B cell (primary cell): ENCODE measurements at places on chromosomes 4 and X. TPM values are rescaled to one million over a fixed set of nuclear protein-coding genes. Genes with fewer than 3 reads are reported as not detected.

DNA sequence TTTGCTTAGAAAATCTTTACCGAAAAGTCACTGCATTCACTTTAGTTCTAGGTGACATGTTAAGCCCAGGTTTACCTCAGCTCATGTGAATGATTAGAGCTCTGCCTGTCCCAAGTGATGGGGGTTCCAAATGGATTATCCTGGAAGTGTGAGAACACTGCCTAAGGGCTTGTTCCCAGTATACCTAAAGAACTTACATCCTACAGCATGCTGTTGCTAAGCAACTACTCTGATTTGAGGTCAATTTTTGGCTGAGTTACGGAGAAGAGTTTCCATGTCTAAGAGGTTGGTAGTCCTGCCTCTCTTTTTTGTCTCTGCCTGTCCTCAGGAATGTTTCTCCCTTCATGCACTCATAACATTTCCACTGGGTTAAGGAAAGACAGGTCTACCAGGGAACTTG is 67.6 kb upstream of the UGT2B15 start:
- DNase-seq, result no peak
- H3K27me3 ChIP-seq, result no peaks in the 10 kb centered on the region
- no peak overlapping the region for H3K4me3 ChIP-seq
- H3K36me3 ChIP-seq, result no peaks in the 10 kb centered on the region

DNA sequence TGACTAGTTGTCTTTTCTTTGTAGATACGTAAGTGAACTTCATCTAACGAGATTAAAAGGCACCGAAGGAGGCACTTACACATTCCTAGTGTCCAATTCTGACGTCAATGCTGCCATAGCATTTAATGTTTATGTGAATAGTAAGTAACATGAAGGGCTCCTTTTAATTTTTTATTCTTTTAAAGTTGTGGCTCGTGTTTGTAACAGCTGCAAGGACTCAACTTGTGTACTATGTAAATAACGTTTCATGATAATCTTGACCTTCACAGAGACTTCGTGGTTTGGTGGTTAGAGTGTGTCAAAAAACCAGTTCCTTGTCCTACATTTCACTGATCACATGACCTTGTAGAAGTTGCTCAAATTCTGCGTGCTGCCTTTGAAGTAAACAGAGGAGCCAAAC is 51.6 kb downstream of the KIT start:
- no peak for DNase-seq
- no peaks in the 10 kb centered on the region for H3K27me3 ChIP-seq
- H3K4me1 ChIP-seq, result no peaks in the 10 kb centered on the region
- no peak overlapping the region for H3K27ac ChIP-seq

GRCh38 chr4:159252491-159252890 is 149.6 kb downstream of the RAPGEF2 start:
- no peak for DNase-seq
- no peaks in the 10 kb centered on the region for H3K27me3 ChIP-seq
- no peak overlapping the region for H3K4me3 ChIP-seq

DNA sequence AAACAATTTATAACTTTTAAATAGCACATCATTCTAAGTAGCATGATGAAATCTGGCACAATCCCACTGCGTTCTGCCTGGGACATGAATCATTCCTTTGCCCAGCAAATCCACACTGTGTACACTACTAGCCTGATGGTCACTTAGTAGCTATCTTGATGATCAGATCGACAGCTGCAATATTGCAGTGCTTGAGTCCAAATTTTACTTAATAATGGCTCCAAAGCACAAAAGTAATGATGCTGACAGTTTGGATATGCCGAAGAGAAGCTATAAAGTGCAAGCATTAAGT is 86.6 kb upstream of the NPNT start:
- no peak overlapping the region for H3K27ac ChIP-seq
- H3K4me3 ChIP-seq, result no peak overlapping the region
- H3K36me3 ChIP-seq, result no peaks in the 10 kb centered on the region
- no peaks in the 10 kb centered on the region for H3K4me1 ChIP-seq

DNA sequence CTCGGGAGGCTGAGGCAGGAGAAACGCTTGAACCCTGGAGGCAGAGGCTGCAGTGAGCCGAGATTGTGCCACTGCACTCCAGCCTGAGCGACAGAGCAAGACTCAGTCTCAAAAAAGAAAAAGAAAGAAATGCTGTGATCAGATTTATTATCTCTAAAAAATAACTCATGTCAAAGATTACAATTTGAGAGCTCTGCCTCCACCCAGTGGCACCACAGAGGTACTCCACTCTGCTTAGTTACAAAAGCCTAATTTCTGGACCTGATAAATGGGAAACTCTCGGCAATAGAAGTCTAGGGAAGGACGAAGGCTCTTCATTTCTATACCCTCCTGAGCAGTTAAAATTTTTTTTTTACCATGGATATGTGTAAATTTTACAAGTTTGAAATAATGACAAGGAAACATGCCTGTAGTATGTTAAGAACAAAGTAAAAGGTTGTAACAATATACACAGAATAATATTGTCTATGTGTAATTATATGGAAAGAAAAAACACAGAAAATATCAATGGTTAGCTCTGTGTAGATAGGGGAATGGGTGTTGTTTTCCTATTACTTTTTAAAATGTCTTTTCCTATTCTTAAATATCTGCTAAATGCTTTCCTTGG is 149.8 kb downstream of the STIM2 start:
- H3K4me1 ChIP-seq, result no peaks in the 10 kb centered on the region
- no peaks in the 10 kb centered on the region for H3K27me3 ChIP-seq
- H3K36me3 ChIP-seq, result no peaks in the 10 kb centered on the region
- peak; percentile 73 for DNase-seq
- no peak overlapping the region for H3K27ac ChIP-seq

- H3K27ac ChIP-seq, result no peak overlapping the region
- no peak for DNase-seq
- no peaks in the 10 kb centered on the region for H3K36me3 ChIP-seq
- H3K4me3 ChIP-seq, result no peak overlapping the region
- no peaks in the 10 kb centered on the region for H3K4me1 ChIP-seq
- H3K27me3 ChIP-seq, result no peaks in the 10 kb centered on the region
Measured at GRCh38 chr4:6401797-6402196, 70.6 kb downstream of the PPP2R2C start.

- no peak overlapping the region for H3K27ac ChIP-seq
- peaks cover 33% of the 10 kb centered on the region for H3K4me1 ChIP-seq
- peaks cover 74% of the 10 kb centered on the region for H3K27me3 ChIP-seq
- peak overlapping the region; percentile 47 for H3K4me3 ChIP-seq
- DNase-seq, result peak; percentile 24
Measured at GRCh38 chr4:173500841-173501591, 29.0 kb downstream of the HAND2 start.

DNA sequence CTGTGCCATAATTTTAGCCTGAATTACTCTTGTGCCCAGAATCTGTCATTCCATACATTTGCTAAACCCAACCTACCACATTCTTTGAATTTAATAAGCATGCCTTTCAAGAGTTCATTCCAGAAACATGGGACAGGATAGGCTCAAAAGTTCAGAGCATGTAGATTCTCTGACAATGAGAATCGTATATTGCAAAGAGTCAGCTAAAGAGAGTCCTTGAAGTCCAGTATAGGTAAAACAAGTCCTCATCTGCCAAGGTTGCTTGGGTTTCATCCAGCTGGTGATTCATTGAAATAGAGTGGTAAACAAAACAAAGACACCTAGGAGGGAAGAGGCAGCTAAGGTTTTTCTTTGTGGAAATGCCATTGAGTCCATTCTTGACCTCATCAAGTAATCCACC is 249.3 kb upstream of the DIPK2B start:
- DNase-seq, result no peak
- no peaks in the 10 kb centered on the region for H3K4me1 ChIP-seq
- H3K4me3 ChIP-seq, result no peak overlapping the region
- H3K27me3 ChIP-seq, result no peaks in the 10 kb centered on the region
- H3K27ac ChIP-seq, result no peak overlapping the region

DNA sequence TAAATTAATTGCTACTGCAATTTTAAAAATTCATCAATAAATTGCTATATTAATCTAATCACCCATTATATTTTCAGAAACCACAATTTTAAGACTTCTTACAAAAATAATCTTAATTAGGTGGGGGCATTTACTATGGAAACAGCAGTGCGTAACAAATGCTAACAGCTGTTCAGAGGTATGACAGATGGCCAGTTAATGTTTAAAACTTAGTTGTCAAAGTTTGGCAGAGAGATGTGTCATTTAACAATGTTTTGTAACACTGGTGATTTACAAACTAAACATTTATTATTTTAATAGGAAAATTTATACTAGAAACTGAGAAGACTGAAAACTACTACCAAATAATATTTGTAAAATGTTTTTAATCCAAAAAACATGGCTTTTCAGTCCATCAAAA is 85.2 kb upstream of the GPR34 start:
- no peak overlapping the region for H3K4me3 ChIP-seq
- H3K27ac ChIP-seq, result no peak overlapping the region
- no peak for DNase-seq
- peaks cover 15% of the 10 kb centered on the region for H3K4me1 ChIP-seq

- H3K4me3 ChIP-seq, result no peak overlapping the region
- no peaks in the 10 kb centered on the region for H3K36me3 ChIP-seq
- no peak for DNase-seq
- H3K27me3 ChIP-seq, result no peaks in the 10 kb centered on the region
Measured at GRCh38 chr4:140188975-140189374, 35.0 kb upstream of the MAML3 start.

- H3K27me3 ChIP-seq, result no peaks in the 10 kb centered on the region
- H3K27ac ChIP-seq, result no peak overlapping the region
- H3K4me1 ChIP-seq, result no peaks in the 10 kb centered on the region
- DNase-seq, result no peak
- H3K36me3 ChIP-seq, result no peaks in the 10 kb centered on the region
Measured at GRCh38 chr4:124757126-124757525, 44.6 kb upstream of the ANKRD50 start.

- no peaks in the 10 kb centered on the region for H3K36me3 ChIP-seq
- no peak for DNase-seq
- H3K4me1 ChIP-seq, result no peaks in the 10 kb centered on the region
Measured at GRCh38 chr4:47641755-47642154, 156.7 kb downstream of the ATP10D start.

DNA sequence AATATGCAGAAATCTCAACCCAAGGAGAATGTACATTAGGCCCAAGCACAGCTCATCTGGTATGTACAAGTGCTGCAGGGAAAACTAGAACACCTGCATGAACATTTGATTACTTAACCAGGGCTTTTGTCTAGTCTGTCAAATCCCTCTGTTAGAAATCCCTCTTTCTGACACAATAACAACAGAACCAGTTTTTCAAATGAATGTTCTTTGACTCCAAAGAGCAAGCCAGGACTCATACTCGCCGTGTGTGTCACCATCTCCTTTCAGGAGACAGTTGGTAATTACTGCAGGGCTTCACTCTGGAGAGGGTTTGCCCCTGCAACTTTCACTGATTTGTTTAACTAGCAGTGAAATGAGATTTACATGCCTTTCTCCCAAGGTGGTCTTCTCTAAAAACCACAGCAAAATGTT is 143.0 kb upstream of the FAM241A start:
- no peaks in the 10 kb centered on the region for H3K36me3 ChIP-seq
- H3K4me3 ChIP-seq, result no peak overlapping the region
- no peak overlapping the region for H3K27ac ChIP-seq
- DNase-seq, result no peak

DNA sequence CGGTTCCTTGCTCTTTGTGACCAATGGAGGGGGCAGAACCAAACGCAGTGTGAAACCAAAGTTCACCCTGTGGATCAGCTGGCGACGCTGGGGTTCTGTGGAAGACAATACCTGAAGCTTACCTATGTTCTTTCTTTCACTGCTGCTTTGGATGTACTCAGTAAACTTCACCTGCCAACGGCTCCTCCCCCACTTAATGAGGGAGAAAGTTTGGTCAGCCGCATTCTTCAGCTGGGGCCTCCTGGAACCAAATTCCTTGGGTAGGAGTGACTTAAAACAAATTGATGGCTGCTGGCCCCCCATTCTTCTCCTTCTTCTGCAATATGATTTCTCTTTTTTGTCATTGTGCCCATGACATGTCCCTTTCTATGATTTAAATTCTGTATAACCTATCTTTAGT is 282.4 kb downstream of the ANK2 start:
- no peak overlapping the region for H3K27ac ChIP-seq
- DNase-seq, result no peak

- H3K4me3 ChIP-seq, result no peak overlapping the region
- no peak overlapping the region for H3K27ac ChIP-seq
- DNase-seq, result no peak
- H3K27me3 ChIP-seq, result no peaks in the 10 kb centered on the region
Measured at GRCh38 chr4:3320361-3321023, 27.7 kb downstream of the RGS12 start.

DNA sequence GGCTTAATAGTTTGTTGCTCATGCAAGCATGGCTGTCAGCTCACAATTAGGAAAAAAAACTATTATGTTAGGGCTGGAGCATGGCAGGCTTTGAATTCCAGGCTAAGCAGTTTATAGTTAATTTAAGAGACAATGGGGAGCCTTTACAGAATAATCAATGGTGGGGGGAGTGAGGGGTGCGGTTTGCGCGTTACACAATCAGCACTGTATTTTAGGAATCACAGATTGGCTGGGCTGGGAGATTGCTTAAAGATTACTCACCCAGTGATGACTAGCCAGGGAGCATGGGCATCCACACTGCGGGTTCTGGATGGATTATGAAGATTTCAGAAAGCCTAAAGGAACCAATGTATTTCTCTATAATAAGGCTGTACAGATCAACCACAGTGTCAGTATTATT is 186.6 kb downstream of the SOX3 start:
- H3K4me1 ChIP-seq, result no peaks in the 10 kb centered on the region
- no peaks in the 10 kb centered on the region for H3K27me3 ChIP-seq
- DNase-seq, result no peak
- no peaks in the 10 kb centered on the region for H3K36me3 ChIP-seq

GRCh38 chr4:2070421-2071251 is 11.5 kb downstream of the NAT8L start:
- DNase-seq, result no peak
- H3K27ac ChIP-seq, result no peak overlapping the region
- H3K27me3 ChIP-seq, result no peaks in the 10 kb centered on the region

DNA sequence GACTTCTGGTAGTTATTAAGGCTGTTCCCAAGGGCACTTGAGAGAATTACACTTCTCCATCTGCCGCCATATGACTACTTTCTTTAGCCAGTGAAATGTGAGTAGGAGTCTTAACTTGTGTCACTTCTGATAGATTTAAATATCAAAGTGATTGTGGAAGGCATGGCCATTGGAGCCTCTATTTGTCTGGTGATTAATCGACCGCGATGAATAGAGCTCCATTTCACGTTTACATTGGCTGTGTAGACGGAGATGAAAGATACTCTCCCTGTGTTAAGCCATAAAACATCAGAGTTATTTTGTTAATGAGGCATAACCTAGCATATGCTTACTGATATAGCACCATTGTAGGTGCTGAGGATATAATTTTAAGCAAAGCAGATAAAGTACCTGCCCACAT is 852.4 kb downstream of the CCSER1 start:
- H3K27me3 ChIP-seq, result no peaks in the 10 kb centered on the region
- H3K4me3 ChIP-seq, result no peak overlapping the region
- no peaks in the 10 kb centered on the region for H3K4me1 ChIP-seq
- no peak for DNase-seq

Gene ENPEP
- not detected in 2 replicates for total RNA-seq

Gene SLC26A1
- 0.92 and 1.1 TPM in 2 replicates for total RNA-seq

Gene SLC9A6
- 14.5 and 15.2 TPM in 2 replicates for total RNA-seq

Gene FGFR3
- total RNA-seq, result not detected in 2 replicates

Gene CRMP1
- total RNA-seq, result 0.10 TPM in 1 of 2 replicates, not detected in the other

Gene KLHL34
- total RNA-seq, result 0.59 and 0.80 TPM in 2 replicates

Gene CCKAR
- not detected in 2 replicates for total RNA-seq

Gene RBMXL3
- total RNA-seq, result not detected in 2 replicates

Gene COL25A1
- total RNA-seq, result not detected in 2 replicates

Gene EMCN
- not detected in 2 replicates for total RNA-seq

Gene NXF2B
- not detected in 2 replicates for total RNA-seq

Gene FGF16
- total RNA-seq, result not detected in 2 replicates

Gene SLC10A4
- 0.25 and 0.49 TPM in 2 replicates for total RNA-seq

Gene TEX13C
- total RNA-seq, result not detected in 2 replicates

Gene RHOH
- total RNA-seq, result 187 and 209 TPM in 2 replicates
